ENCODE measurements at places on chromosomes 4 and X.

DNA sequence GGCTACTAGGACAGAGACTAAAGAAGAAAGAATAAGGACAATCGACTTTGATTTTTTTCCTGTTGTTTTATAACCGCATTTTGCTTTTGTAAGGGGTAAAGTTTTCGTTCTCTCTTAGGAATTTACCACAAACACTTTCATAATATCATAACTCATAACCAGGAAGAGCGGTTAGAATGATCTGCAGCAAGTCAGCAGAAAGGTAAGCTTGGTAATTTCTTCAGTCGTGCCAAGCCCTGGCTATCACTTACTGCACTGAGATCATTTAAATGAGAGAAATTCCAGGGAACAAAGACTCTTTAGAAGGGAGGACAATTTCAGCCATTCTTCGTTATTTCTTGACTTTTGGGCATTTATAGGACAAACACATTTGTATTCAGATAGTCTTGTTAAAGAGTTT is 258.1 kb downstream of the UNC5C start:
- no peak for DNase-seq

GRCh38 chrX:134936542-134936941 is 54.2 kb upstream of the SMIM10 start:
- DNase-seq = no peak

DNA sequence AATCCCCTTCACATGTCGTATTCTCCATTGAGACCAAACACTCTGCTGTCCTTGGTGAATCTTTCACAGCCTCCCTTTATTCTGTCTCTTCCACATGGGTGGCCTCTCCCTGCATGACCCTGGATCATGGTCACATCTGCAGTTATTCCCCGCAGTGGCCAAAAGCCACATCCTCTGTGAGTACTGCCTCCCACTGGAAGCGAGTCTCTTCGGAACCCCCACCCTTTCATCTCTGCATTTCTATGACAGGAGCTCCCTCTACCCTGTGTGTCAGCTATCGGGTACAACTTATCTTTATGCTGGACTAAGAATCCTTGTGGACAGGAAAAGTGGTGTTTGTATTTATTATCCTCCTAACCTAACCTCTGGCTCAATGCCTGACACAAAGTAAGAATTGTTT is 48.6 kb upstream of the SHISA3 start:
- no peak for DNase-seq

- no peak for DNase-seq
Measured at GRCh38 chr4:184850018-184850417, 24.2 kb upstream of the ACSL1 start.

- no peak for DNase-seq
Measured at GRCh38 chr4:121050300-121050699, 22.0 kb downstream of the NDNF start.

DNA sequence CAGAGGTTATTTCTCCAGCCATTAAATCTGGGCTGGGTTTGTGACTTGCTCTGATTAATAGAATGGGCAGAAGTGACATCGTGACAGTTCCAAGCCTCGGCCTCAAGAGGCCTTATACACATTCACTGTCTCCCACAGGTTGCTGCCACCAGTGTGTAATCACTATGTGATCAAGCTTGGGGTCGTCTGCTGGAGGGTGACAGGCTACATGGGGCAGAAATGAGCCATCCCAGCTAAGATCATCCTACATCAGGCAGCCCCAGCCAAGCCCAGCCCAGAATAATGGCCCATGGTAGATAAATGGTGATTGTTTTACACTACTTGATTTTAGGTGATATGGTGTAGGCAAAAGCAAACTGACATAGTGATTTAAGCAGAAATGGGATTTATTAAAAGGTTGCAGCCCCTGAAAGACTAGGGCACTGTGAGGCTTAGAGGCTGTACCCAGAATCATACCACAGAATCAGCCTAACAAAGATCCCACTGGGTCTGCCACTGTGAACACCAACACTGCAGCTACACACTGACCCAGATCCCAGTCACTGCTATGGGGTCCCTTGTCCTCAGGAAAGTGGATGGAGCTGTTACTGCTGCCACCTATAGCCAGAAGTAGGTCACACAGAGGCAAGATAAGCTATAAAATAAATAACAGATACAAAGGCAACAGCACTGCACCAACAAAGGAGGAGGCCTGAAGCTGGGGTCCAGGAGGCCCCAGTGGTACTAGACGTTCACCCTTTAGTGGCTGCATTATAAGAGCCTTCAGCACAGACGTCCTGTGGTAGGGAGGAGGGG is 159.6 kb upstream of the RBPJ start:
- no peak for DNase-seq

DNA sequence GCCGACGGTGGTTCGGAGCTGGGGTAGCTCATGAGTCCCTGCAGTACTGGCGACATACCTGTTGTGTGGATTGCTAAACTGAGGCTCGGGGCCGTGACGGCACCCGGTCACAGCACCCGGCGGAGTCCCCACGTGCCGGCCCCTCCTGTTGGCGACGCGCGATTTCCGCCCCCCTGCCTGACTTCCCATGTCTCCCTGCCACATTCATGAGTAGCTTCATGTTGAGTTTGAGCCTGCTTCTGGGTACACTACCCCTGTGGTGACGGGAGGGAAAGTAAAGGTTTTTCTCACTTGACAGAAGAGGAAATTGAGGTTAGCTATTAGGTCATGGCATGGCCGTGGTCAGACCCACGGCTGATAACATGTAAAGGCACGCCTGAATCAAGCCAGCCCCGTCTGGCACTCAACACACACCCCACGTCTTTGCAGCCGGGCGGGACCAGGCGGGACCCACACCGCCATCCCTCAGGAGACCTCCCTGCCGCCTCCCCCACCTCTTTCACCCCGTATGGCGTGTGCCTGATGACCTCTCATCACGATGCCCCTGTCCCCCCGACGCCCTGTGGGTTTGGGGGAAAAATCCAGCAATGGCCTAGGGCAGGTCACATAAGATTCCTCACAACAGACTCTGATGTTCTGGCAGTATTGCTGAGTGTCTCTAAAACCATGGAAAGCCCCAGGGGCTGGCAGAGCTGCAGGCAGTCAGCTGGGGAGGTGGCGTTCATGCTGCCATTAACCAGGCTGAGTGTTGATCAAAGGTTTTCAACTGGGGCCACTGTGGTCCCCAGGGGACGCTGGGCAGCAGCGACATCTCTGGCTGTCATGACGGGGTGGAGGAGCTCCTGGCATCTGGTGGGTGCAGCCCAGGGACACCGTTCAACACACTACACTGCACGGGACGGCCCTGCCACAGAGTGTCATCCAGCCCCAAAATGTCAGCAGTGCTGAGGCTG is 29.2 kb downstream of the P2RY8 start:
- DNase-seq = no peak

GRCh38 chrX:78708816-78709215 is 38.7 kb upstream of the LPAR4 start:
- no peak for DNase-seq

- no peak for DNase-seq
Measured at GRCh38 chrX:79096145-79096556, 48.3 kb upstream of the GPR174 start.

DNA sequence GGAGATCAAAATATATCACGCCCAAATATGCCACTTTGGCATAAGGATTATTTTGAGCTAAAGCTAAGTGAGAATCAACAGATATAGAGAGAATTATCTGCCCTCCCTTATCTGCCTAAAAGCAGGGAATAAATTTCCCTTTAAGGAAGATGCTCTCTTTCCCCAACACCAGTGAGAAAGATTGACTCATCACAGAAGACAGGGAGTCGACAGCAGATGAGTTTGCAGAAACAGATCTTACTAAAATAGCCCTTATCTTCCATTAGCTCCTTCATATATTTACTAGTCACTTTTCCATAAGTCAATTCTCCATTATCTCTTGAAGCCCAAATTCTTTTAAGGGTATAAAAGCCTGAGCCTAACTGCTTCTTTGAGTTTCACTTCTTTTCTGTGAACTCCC is 156.6 kb downstream of the CAMK2D start:
- no peak for DNase-seq

- DNase-seq = no peak
Measured at GRCh38 chr4:71255976-71256375, 82.8 kb upstream of the SLC4A4 start.

GRCh38 chr4:169416997-169417396 is 146.2 kb upstream of the SH3RF1 start:
- DNase-seq = no peak

- no peak for DNase-seq
Measured at GRCh38 chr4:22911285-22911684, 218.5 kb downstream of the GBA3 start.

DNA sequence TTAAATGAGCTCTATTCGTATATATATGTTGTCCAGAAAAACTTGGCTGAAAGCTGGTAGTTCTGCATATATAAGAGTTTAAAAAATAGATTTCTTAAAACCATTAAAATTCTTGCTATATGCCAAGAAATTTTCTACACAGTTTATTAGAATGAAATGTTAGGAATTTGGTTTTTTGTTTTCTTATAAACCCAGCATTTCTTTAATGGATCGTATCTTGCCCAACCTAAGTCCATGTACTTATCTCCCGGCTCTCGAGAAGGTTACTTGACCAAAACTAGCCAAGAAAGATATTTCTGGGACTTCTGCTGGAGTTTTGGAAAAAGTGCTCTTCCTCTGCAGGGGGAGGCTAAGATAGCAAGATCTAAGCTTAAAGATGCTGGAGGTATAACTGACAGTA is 4.7 kb upstream of the ASB5 start:
- no peak for DNase-seq

GRCh38 chrX:87064502-87064901 is 453.1 kb upstream of the KLHL4 start:
- DNase-seq = no peak

DNA sequence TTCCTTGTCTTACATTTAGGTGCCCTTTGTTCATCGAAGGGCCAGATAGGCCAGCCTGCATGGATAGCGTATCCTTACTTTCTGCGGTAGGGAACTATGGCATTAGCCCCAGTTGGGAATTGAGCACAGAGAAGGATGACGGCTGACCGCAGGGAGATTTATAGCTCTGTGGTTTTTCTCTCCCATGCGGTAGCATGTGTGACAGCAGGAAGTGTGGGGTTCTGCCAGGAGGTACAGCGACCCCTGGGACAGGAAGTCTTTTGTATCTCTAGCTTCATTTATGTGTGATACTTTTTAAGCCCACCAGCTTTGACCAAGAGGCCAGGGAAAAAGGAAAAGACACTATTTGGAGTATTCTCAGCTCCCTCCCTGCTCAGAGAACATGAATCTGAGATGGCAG is 33.1 kb downstream of the GAB3 start:
- no peak for DNase-seq

GRCh38 chr4:1004557-1005485 is 6.6 kb upstream of the FGFRL1 start:
- no peak for DNase-seq

GRCh38 chrX:40644821-40645358 is 2.5 kb downstream of the CXorf38 start:
- DNase-seq = no peak

- DNase-seq = no peak
Measured at GRCh38 chr4:26047795-26048194, 133.8 kb downstream of the SMIM20 start.

GRCh38 chr4:107366016-107366735 is 330.1 kb upstream of the DKK2 start:
- DNase-seq = no peak

DNA sequence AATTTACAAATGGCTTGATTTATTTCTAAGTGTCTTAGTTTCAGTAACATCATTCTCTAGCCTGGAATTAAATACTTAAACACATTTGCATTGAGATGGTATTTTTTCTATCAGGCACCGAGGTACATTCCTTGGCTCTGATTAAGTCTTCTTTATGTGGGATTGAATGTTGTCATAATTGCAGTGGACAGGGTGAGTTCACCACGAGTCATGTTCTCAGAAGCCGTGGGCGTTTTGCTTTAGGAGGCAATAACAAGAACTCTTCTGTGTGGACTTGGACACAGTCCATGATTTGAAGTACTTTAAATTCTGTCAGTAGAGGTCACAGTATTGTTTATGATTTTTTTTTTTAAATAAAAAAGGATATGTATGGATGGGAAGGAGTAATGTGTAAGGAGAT is 57.1 kb upstream of the EFHC2 start:
- peak; percentile 64 for DNase-seq

GRCh38 chr4:13126976-13127910 is 356.9 kb downstream of the RAB28 start:
- no peak for DNase-seq

DNA sequence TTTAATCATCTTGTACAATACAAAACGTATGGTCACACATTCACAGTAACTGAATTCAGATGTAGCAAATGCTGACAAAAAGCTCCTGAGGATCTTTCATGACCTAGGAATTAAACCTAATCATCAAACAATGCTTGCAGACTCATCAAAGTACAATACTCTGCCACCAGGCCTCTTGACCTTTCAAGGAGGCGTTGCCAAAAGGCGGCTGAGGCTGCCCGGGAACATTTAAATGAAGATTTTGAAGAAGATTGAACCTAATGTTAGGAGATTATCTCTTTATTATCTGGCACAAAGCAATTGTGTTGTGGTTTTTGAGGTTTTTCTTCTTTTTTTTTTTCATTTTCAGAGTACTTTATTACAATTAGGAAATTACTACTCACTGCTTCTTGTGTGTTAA is 340.5 kb downstream of the GALNTL6 start:
- DNase-seq = no peak

GRCh38 chrX:31551913-31552312 is 480.1 kb upstream of the FTHL17 start:
- DNase-seq = no peak

DNA sequence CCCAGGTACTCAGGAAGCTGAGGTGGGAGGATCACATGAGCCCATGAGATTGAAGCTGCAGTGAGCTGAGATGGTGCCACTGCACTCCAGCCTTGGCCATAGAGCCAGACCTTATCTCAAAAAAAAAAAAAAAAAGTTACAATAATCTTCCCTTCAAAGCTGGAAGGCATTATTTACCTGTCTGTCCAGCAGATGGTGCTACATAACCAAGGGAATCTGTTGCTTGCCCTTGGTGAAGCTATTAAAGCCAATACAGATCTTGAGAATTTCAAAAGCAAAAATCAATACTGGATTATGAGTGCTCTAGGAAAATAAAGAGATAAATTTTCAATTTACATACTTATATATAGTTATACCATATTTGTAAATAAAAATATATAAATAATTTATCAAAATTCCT is 25.9 kb downstream of the PKD2 start:
- DNase-seq = peak; percentile 34

GRCh38 chr4:6671648-6672047 is 22.0 kb upstream of the S100P start:
- DNase-seq = no peak

- DNase-seq = peak; percentile 69
Measured at GRCh38 chr4:40998675-40999358, 215.5 kb downstream of the APBB2 start.

- DNase-seq = no peak
Measured at GRCh38 chrX:48695534-48695896, 1.0 kb upstream of the SUV39H1 start.

DNA sequence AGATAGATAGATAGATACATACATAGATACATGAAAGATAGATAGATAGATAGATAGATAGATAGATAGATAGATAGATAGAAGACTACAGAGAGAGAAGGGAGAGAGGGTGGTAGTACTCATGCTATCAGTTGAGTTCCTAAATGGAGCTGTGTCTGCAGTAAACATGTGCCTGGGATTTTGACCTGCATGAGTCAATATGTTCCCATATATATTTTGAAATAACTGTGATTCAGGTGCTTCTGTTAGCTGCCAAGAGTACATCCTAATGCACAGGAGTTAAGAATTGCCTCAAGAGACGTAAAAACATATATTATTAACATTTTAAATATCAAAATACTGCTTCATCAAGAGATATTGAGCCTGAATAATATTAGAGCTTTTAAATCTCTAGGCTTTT is 379.4 kb downstream of the GRXCR1 start:
- no peak for DNase-seq

- DNase-seq = no peak
Measured at GRCh38 chr4:2085496-2085901, 26.4 kb downstream of the NAT8L start.

Data from HCT116 (cell line).